ENCODE measurements at places on chromosomes 3 and 15.

DNA sequence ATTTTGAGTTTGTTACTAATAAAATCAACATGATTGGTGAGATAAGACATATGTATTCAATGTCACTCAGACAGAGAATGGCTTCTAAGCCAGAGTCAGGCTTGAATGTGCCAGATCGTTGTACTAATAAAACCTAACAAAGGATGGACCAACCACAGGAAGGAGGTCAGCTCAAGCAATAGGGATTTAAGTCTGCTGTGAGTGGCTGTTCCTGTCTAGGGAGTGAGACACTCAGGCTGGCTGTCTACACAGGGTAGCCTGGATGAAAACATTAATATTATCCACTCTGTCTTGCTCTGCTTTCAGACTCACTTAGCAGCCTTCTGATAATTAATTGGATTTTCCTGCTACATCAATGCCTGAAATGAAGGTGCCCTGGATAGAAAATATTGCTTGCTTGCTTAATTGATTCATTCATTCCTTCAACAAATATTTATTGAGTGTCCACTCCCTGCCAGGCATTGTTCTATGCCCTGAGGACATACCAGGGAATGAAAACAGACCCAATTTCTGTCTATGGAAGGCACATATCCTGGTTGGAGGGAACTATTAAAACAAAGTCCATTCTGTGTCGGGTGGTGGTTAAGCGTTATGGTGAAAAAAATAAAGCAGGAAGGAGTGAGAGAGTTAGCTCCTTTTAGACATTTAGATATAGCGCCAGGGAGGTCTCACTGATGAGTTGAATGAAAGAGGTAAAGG, 239.4 kb downstream of the CHST2 start:
- DNase-seq = no peak

DNA sequence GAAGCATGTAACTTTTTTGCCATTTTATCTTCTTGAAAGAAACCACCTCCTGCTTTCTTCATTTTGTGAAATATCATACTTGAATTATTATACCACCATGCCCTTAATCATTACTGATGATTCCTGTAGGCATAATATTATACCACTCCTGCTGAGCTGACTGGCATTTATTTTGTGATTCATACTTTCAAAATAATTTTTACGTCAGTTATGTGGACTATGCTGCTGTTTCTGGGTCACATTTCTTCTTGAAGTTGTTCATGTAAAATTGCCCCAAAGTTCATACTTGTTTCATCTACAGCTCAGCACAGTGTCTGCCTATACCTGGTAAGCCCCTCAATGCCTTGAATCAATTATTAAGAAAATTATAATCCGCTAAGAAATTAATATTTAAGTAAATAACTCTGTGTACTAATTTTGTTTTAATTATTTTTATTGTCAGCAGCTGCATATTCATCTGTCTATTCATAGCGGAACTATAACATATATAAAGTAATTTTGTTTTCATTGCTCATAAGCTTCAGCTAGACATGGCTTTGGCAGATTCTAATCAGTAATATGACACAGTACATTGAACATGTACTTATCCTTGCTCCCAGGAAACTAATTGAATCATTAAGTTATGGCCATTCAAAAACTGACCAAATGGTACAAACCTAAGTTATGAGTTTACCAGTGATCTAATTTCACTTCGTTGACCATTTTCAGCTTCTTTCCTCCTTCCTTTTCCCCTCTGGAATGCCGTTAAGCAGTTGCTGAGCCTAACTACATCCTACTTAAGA, 160.0 kb downstream of the NAALADL2 start:
- DNase-seq = peak; percentile 19

- DNase-seq = peak; percentile 94
Observed at GRCh38 chr3:29486096-29486495, 205.2 kb downstream of the RBMS3 start.

GRCh38 chr3:187084126-187084525, 55.2 kb downstream of the RPL39L start:
- DNase-seq = no peak

DNA sequence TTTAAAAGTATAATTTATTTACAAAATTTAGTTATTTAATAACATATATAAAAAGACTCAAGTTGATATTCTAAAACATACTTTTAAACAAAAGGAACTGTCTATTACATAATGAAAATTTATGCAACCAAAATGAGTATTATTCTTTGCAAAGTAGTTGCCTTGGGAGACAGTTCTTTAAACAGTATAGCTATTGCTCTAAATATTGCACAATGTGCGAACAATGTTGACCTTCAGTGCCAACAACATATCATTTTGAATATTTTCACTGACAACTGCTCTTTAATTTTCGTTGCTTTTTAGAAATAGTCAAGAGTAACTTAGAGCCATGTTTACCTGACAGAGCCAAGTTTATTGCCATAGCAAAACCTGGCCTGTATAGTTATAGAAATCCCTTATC, 124.9 kb downstream of the ZBTB20 start:
- peak; percentile 76 for DNase-seq

- DNase-seq = no peak
Observed at GRCh38 chr15:69508659-69509058, 56.0 kb downstream of the RPLP1 start.

DNA sequence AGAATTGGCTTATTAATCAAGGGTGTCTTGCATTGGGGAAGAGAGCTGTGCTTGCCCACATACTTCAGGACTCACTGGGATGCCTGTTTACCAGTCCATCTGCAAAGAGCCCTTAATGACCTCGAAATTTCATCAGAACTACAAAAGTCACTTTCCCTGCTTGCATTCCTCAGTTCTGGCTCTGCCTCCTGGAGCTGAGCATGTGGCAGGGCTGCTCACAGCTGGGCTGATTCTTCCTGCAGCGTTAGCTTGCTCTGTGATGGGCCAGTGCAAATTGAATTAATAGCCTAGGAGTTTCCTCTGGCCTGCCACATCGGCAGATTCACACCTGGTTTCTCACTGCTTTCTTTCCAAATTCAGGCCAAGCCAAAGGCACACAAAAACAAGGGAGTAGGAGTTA, 108.9 kb downstream of the DUT start:
- peak; percentile 86 for DNase-seq

DNA sequence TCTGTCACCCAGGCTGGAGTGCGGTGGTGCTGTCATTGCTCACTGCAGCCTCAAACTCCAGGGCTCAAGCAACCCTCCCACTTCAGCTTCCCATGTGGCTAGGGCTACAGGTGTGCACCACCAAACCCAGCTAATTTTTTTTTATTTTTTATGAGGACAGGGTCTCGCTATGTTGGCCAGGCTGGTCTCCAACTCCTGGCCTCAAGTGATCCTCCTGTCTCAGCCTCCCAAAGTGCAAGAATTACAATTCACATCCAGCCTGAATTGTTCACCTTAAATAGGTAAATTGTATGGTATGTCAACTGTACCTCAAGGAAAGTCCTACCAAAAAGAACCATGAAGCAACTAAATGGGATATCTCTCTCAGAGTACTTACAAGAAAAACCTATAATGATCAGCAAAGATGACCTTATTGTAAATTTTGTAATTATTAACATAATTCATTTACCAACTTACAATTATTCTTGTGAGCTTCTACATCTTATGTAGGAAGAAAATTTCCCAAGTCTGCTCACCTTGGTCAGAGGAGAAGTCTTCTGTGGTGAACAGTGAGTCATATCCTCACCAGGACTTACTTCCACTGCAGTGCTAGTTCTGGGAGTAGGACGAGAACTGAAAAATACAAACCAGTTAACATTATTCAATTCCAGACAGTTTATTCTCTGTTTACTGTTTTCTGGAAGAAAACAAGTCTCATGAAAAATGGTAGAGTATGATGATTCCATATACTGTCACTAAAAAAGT, 54.4 kb downstream of the ULK4 start:
- peak; percentile 45 for DNase-seq

DNA sequence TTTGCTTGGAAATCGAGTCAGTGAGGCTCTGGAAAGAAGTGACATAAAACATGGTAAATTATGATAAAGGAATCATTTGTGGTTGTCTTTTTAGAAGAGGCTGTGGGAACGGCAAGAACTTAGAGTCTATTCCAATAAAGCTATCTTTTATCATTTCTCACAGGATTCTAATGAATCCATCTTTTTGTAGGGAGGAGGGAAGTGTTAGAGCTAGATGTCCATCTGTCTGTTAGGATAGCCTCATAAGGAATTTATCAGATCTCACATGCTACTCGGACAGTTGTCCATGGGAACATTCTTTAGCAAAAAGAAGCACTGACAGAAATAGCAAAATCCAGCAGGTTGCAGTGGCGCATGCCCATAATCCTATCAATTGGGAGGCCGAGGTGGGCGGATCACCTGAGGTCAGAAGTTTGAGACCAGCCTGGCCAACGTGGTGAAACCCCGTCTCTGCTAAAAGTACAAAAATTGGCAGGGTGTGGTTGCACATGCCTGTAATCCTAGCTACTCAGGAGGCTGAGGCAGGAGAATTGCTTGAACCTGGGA, 37.0 kb downstream of the STARD9 start:
- DNase-seq = no peak

- peak; percentile 92 for DNase-seq
Observed at GRCh38 chr15:63051156-63052066, 8.9 kb downstream of the TPM1 start.

- DNase-seq = peak; percentile 46
Observed at GRCh38 chr15:94297558-94297957, 66.2 kb downstream of the MCTP2 start.

GRCh38 chr3:111874177-111874820, 15.2 kb downstream of the PHLDB2 start:
- DNase-seq = peak; percentile 46

GRCh38 chr15:81111018-81111417, 23.1 kb upstream of the CFAP161 start:
- no peak for DNase-seq

Measured in amniotic epithelial cell (primary cell).